ENCODE measurements at places on chromosomes 3 and 15.

GRCh38 chr15:36988947-36989346 lies 111.4 kb downstream of the MEIS2 start:
- DNase-seq: no peak

DNA sequence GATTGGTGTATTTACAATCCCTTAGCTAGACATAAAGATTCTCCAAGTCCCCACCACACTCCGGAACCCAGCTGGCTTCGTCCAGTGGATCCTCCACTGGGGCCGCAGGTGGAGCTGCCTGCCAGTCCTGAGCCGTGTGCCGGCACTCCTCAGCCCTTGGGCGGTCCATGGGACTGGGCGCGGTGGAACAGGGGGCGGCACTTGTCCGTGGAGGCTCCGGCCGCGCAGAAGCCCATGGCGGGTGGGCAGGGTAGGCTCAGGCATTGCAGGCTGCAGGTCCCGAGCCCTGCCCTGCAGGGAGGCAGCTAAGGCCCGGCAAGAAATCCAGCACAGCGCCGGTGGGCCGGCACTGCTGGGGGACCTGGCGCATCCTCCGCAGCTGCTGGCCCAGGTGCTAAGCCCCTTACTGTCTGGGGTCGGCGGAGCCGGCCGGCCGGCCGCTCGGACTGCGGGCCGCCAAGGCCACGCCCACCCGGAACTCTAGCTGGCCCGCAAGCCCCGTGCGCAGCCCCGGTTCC lies 3.5 kb upstream of the RNU5B-1 start:
- DNase-seq: no peak

GRCh38 chr3:151109286-151109800 lies 23.9 kb downstream of the MED12L start:
- no peak for DNase-seq

DNA sequence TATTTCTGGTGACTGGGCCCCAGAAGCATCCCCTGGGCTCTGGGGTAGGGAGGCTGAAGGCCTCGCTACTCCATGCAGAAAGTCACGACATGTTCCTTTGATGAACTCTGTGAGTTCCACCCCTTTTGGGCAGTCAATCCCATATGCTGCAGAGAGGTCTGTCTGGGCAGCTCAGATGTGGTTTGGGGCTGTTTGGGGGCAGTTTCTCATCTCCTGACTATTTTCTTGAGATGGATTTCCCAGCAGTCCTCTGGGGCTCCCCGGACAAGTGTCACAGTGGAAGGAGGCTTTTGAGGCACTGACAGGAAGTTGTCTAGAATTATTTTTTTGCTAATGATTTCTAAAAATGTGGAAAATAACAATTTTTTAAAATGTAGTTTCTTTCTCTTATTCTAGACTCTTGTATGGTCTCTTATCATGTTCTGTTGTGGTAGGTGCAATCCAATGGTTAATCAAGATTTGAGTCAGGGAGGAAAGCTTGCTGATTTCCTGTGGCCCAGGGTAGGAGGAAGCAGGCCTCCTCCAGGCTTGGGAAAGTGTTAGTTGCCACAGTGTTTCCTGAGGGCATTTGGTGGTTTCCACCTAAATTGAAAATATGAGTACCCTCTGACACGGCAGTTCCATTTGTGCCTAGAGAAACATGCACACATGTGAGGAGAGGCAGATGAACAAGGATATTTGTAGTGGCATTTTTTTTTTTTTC lies 19.9 kb upstream of the TATDN2 start:
- no peak for DNase-seq

DNA sequence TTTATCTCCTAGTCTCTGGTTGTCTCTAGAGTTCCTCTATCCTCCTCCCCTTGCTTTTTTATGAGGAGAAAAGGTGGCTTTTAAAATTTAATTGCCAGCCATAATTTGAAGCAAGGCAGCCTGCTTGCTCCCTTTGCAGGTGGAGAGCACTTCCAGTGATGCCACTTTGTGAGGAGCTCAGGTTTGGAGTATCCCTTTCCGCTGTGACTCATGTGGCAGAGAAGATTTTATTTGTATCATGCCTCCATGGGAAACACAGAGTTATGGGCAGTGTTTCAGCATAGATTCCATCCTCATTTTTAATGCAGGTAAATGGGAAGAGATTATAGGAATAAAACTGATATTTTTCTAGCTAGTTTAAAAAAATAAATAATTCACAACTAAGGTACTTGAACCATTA lies 7.0 kb downstream of the PPM1L start:
- DNase-seq: no peak

GRCh38 chr3:184874709-184875644 lies 63.0 kb downstream of the VPS8 start:
- no peak for DNase-seq

- no peak for DNase-seq
These were observed 287.3 kb upstream of the COL8A1 start for GRCh38 chr3:99351122-99351521.

All from CD4-positive, alpha-beta memory T cell (primary cell).